WTC11 (cell line): ENCODE measurements at places on chromosomes 1 and 21.

- DNase-seq = no peak
Measured at GRCh38 chr1:110286564-110286963, 52.6 kb upstream of the RBM15 start.

DNA sequence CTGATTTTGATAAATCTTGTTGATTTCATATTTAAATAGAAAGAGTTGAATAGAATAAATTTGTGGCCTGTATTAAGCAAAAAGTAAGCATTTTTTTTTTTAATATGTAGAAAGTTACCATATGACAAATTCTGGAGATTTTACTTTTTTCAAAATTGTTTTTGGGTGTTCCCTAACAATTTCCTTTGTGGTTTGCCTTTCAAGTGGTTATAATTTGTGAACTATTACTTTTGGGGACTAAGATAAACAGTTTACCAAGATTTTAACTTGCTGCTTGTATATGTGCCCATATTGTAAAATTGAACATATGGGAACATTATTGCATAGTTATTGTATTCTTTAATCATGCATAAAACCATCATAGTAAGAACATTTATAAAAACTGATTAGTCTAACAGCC lies 34.6 kb downstream of the SLC30A7 start:
- DNase-seq = no peak

GRCh38 chr21:37907076-37907475 lies 9.2 kb downstream of the KCNJ6 start:
- DNase-seq = no peak

GRCh38 chr1:224211206-224211962 lies 28.3 kb downstream of the DEGS1 start:
- no peak for DNase-seq

GRCh38 chr1:215501496-215501895 lies 65.6 kb upstream of the KCTD3 start:
- no peak for DNase-seq

DNA sequence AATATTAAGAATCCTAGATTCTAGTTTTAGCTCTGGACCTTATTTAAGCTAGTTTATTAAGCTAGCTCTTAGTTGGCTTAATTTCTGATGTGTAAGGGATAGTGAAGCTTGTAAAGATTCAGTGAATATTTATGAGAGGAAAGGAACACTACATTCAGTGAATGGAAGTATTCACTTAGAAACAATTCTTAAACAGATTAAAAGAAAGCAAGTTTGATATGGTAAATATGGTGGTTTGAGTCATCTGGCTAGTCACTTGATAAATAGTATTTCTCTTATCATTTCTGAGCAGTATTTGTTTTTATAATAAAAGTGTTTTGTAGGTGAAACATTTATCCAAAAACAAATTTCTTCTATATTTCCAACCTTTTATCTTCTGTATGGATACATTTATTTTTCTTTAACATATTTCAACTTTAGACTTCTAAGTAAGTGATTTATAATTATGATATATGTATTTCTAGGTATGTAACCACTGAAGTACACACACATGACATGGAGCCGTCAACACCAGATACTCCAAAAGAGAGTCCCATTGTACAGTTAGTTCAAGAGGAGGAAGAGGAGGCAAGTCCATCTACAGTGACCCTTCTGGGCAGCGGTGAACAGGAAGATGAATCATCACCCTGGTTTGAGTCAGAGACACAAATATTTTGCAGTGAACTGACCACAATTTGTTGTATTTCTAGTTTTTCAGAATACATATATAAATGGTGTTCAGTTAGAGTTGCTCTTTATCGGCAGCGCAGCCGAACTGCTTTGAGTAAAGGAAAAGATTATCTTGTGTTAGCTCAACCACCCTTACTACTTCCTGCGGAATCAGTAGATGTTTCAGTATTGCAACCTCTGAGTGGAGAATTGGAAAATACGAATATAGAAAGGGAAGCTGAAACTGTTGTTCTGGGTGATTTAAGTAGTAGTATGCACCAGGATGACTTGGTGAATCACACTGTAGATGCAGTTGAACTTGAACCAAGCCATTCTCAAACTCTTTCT lies 55.6 kb downstream of the SUCO start:
- DNase-seq = no peak
